ENCODE measurements at places on chromosomes 6 and 20.

DNA sequence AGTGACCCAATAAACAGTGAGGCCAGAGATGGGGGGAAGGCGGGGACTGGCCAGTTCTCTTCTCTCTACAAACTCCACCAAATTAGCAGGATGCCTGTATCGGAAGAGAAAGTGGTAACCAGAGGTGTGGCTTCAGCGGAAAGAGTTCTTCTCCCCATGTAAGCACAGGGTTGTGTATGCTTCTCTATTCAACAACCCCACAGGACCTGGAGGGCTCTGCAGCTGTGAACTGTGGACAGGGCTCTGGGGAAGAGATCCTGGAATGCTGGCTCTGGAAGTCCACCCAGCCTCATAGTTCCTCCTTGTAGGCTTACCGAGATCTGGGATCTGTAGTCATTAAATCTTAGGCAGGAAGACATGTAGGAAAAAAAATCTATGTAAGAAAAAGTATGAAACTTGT, 186.2 kb downstream of the FOXC1 start:
- DNase-seq = no peak

- no peak for DNase-seq
Observed at GRCh38 chr6:159067334-159067733, 22.5 kb upstream of the TAGAP start.

- no peak for DNase-seq
Observed at GRCh38 chr6:41553405-41553999, 7.3 kb downstream of the FOXP4 start.

- DNase-seq = no peak
Observed at GRCh38 chr6:135094403-135094821, 39.8 kb upstream of the HBS1L start.

DNA sequence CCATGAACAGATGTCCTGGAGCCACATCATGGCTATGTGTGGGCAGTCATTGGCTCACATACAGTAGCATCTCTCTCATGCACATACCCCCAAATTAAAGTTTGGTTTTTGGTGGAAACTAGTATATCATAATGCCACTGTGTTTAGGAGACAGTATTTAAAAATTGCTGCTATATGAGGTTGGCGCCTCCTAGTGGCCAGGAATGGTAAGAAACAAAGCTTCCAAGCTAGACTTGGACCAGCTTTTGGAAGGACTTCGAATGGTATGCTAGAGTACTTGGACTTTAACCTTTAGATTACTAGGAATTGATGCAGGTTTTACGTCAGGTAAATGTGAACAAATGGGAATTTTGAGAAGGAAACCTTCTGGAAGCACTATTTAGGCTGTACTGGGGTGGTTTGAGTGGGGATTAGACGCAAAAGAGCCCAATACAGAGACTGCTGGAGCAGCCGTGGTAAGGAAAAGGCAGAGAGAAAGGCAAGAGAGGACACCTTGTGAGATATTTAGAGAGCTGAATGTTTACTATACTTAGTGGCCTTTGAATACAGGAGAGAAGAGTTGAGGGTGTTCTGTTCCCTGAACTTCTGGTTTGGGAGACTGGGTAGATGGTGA, 23.8 kb downstream of the PRSS35 start:
- peak; percentile 5 for DNase-seq

- no peak for DNase-seq
Observed at GRCh38 chr20:20211988-20212518, 155.9 kb upstream of the INSM1 start.

DNA sequence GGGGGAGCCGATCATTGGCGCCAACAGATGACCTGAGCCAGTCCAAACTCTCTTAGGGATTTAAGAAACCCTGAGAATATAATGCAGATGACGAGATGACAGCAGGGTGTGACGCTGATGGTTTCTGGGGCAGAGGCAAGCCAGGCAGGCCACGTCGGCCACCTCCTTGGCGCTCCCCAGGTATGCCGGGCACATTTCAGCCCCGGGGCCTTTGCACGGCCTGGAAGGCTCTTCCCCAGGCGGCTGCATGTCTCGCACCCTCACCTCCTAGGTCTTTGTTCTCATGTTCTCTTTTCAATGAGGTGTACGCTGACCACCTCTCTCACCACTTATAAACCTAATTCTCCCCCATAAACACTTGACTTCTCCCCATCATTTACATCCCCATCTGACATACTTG, 64.9 kb downstream of the RBM38 start:
- no peak for DNase-seq

DNA sequence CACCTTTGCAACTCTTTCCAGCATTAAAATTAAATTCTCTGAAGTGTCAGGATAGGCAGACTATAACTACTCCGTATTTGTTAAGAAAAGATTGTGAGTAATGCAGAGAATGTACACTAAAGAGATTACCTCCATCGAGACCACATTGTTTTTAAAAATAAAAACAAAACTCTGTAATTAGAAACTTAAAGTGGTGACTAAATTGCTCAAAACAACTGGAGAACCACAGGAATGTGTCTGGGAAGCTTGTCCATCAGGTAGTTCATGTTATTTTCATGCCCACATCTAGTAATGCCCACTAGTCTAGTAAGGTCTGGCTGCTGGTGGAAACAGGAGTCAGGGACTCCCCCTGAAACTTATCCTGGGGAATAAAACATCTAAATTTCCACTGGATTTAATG, 103.0 kb upstream of the FOXQ1 start:
- DNase-seq = no peak

DNA sequence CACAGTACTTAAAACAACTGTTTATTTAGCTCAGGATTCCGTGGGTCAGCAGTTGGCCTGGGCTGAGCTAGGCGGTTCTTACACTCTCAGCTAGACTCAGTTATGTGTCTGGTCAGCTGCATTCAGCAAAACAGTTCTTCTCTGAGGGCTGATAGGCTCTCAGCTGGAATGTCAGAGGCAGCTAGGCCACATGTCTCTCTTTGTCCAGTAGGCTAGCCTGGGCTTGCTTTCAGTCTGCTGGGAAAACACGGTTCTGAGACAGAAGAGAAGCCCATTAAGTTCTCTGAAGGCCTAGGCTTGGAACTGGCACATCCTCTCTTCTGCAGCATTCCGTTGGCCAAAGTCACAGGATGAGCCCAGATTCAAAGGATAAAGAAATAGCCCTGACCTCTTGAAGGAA, 65.6 kb downstream of the TULP4 start:
- no peak for DNase-seq

DNA sequence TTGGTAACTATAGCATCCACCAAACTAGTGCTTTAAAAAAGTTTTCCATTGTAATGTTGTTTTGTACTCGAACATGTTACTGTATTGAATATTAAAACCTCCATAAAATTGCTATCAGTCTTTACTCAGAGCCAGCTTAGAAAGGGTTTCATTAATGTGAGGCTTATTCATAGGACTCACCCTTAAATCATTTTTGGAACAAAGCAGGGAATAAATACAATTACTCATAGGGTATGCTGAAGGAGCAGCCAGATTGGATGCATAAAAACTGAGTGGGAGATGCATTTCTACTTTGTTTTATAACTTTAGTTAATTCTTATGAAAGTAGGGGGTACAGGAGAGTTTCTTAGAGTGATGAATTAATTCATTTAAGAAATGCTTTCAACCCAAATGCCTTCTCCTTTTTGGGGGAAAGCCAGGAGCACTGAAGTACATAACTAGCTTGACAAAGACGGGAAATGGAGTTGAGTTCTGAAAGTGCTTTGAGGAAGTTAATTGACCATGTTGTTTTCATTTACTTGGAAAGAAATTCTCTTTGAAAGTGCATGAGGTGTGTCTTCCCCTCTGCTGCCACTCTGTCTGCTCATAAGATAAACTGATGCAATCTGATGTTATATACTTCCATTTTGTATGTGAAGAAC, 90.3 kb downstream of the RNF144B start:
- DNase-seq = no peak

GRCh38 chr20:32762754-32763201, 593 bp downstream of the DNMT3B start:
- DNase-seq = no peak

DNA sequence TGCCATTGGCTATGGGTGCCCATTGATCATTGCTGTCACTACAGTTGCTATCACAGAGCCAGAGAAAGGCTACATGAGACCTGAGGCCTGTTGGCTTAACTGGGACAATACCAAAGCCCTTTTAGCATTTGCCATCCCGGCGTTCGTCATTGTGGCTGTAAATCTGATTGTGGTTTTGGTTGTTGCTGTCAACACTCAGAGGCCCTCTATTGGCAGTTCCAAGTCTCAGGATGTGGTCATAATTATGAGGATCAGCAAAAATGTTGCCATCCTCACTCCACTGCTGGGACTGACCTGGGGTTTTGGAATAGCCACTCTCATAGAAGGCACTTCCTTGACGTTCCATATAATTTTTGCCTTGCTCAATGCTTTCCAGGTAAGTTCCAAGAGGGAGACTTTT, 16.4 kb downstream of the ADGRF4 start:
- no peak for DNase-seq

GRCh38 chr6:149761438-149761837, 11.9 kb downstream of the PCMT1 start:
- DNase-seq = no peak

GRCh38 chr20:37261714-37262113, at the start of gene GHRH:
Gene GHRH, minus strand, starts transcription at chr20:37261814. Its CDS starts 4,925 bp downstream, at chr20:37256889.
- no peak for DNase-seq

- no peak for DNase-seq
Observed at GRCh38 chr6:34064675-34065074, 81.2 kb downstream of the GRM4 start.

DNA sequence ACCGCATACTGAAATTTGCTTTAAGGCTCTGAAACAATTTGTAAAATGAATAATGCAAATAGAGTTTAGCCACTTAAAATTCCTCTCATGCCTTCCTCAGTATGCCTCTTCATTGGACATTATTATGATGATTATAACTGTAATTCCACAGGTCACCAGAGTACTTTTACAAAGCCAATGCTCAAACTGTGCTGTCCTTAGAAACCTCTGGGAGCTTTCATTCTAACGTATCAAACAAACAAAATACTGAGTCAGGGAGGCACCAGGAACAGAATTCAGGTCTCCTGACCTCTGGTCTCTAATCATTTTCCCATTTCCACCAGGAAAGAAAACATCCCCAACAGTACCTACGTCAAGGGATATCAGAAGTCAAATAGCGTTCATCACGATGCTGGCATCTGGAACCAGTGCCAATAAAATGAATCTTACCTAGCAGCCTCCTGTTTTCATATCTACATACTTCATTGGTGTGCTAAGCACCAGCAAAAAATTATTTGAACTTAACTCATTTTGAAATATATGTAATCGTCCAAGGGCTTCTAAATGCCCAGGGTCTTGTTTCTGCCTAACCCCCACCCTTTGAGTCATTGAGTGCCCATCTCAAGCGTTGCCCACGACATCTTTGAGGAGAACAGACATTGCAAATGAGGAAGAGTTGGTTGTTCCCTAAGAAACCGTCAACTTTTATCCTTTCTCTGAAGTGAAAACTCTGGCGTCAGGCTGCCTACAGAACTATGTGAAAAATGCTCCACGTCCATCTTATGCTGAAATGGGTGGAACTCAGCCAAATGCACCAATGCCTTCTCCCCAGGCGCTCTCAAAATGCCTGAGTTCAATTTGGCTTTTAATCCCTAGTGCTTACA, 37.9 kb downstream of the NEDD9 start:
- no peak for DNase-seq

DNA sequence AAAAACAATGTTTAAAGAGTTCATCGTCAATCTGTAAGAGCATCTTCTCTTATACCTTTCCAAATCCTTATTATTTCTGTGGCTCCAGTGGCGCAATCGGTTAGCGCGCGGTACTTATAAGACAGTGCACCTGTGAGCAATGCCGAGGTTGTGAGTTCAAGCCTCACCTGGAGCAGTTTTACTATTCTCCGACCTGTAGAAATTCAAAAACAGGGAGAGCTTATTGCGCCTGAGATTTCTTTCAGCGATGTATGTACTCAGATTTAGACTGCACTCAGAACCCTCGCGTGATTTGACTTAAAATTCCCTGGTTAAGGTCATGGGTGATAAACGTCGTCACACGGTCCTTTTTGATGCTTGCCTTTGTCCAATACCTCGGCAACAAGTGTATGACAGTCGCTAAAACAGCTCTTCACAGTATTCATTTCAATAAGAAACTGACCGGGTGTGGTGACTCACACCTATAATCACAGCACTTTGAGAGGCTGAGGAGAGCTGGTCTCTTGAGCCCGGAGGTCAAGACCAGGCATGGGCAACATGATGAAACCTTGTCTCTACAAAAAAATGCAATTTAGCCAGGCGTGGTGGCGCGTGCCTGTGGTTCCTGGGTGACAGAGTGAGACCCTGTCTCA, 11.9 kb downstream of the GPX5 start:
- DNase-seq = no peak

GRCh38 chr6:36850021-36850420, 10.8 kb upstream of the CPNE5 start:
- DNase-seq = no peak
